Tongue (tissue), 3 donors: ENCODE measurements at places on chromosomes 1 and 21. TPM values are rescaled to one million over a fixed set of nuclear protein-coding genes. Genes with fewer than 3 reads are reported as not detected.
A peak's percentile ranks its signal among the peaks of the same experiment; 100 is the strongest.

DNA sequence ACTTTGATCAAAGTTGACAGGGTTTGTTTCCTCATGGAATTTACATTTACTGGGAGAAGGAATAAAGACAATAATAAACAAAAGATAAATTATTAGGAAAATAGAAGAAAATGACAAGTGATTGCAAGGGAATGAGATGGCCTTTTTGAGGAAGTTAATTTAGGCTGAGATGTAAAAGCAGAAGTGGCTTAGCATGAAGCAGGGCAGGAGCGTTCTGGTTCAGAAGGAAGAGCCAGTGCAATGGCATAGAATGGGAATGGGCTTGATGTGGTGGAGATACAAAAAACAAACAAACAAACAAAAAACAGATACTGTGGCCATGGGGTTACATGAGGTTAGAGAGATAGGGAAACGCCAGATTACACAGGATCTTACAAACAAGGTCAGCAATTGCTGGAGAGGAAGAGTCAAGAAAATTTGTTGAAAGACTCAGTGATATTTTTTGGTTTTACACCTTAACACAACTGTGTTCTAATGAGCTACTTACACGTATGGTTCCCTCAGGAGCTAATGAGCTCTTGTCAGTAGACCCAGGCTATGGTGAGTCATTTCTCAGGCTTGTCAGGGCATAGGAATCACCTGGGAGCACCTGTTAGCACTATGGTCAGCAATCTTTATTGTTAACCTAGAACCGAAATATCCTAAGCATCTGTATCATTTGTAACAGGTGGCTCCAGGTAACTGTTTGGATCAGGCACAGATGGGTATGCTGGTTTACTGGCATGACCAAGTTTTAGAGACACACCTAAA lies 8.7 kb upstream of the CADM3 start:
- no peak for DNase-seq

GRCh38 chr1:59061876-59062275 lies 235.0 kb upstream of the FGGY start:
- DNase-seq = peak; percentile 97

DNA sequence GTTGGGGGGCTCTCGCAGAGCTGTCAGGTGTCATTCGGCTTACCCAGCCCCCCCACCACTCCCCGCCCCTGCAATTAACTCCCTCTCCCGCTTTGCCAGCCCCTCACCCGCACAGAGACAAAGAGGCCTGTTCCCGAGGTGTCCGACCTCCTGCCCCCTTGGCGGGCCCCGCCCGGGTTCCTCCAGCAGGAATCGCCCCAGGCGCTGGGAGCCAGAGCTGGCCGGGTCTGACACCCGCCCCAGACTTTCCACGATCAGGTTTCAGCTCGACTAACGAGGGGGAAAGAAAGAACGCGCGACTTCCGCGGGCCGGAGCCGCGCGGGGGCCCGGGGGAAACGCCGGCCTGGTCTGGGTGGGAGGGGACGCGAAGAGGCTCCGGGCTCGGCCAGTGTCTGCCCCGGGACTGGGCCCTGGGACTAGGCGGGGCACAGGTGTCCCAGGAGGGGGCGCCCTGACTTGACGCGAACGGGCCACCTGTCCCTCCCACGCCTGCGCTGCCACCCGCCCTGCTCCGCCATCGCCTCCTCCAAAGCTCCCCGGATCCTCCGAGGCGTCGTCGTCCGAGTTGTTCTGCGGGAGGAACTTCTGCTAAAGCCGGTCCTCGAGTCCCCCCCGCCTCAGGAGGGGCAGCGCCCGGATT lies 36.4 kb upstream of the HHAT start:
- DNase-seq = peak; percentile 90

DNA sequence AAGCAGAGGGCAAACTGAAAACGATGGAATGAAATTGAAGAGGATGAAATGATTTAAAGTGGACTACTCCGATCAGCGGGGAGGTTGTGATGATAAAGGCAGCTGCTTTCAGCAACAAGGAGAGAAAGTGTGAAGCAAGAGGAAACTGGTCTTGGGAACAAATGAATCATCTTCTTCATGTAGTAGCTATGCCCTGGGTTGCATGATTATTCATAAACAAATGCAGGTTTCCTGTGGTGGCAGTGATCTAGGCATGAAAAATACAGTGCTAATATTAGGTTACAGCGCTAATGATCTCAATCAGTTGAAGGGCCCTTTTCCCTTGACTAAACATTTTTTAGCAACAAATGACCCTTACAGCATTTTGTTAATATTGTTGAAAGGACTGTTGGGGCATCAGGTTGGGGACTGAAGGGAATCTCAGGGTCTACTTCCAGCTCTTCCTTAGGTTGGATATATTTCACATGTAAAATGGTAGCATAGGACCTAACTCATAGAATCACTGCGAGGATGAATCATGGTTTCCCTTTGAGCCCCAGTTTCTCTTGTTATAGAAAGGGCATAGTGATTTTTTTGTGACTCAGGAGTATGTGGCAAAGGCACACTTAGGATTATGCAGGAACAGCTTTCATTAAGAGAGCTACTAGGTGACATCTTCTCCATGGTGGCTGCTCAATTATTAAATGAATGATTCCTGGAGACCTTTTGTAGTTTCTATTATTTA lies 1.9 kb upstream of the ZFYVE9 start:
- no peak for DNase-seq

DNA sequence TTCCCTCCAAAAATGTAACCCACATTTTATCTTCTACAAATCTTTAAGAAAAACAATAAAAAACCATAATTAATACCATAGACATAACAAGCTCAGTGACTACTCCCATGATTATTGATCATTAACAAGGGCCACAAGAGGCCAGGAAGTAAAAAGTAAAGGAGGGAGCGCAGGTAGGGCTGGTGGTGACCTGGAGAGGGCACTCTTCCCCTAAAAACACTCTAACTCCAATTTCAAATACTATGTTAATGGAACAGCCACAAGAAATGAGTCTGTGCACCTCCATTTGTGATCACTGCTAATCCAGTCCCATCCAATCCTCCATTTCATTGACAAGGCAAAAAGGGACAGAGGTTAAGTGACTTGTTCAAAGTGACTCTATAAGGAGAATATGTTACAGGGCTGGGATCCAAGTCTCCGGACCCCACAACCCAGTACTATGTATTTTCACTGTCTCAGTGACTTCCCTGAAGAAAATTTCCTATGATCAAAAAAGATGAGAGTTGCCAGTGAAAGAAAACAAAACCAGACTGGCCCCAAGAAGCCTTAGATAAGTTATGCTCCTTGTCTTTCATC lies 41.2 kb upstream of the CFAP298 start:
- peak; percentile 3 for DNase-seq

DNA sequence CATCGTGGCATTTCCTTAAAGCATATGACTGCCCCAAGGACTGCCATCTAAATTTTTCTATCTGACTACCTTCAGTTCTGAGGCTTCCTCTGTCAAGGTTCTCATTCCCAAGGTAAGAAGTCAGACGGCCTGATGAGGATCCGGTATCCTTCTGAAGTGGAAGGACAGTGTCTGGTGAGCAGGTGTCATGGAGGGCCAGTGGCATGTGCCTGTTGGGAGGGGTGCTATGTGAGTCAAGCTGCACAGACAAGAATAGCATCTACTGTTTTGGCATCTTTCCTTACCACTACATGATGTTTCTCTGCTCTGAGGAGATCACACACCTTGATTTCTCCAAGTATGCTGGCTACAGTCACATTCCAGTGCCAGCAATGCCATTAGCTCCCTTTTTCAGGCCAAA lies 99.6 kb upstream of the RGS1 start:
- DNase-seq = peak; percentile 54

Gene MAEL
- total RNA-seq = not detected

DNA sequence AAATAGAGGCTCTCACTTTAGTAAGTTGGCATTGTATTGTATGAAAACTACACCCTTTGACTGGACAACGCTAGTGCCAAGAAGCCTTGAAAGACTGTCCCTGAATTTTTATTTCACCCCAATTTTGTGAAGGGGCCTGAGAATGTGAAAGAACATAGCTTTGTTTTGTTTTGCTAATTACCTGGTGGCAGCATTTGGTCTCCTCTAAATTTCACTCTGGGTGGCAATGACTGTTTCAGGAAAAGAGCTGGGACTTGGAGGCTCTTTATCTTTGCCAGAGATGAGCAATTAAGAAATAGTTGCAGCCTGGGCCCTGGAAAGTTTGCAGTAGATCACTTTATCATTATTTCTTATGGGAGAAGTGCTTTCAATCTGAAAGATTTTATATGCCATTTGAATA lies 117.6 kb downstream of the KCNK2 start:
- DNase-seq = no peak

- no peak for DNase-seq
Observed at GRCh38 chr1:228410671-228411070, 4.0 kb upstream of the TRIM11 start.

GRCh38 chr1:53847980-53848379 lies 9.9 kb upstream of the NDC1 start:
- DNase-seq = no peak

- no peak for DNase-seq
Observed at GRCh38 chr1:87239997-87240605, 88.6 kb upstream of the LMO4 start.

DNA sequence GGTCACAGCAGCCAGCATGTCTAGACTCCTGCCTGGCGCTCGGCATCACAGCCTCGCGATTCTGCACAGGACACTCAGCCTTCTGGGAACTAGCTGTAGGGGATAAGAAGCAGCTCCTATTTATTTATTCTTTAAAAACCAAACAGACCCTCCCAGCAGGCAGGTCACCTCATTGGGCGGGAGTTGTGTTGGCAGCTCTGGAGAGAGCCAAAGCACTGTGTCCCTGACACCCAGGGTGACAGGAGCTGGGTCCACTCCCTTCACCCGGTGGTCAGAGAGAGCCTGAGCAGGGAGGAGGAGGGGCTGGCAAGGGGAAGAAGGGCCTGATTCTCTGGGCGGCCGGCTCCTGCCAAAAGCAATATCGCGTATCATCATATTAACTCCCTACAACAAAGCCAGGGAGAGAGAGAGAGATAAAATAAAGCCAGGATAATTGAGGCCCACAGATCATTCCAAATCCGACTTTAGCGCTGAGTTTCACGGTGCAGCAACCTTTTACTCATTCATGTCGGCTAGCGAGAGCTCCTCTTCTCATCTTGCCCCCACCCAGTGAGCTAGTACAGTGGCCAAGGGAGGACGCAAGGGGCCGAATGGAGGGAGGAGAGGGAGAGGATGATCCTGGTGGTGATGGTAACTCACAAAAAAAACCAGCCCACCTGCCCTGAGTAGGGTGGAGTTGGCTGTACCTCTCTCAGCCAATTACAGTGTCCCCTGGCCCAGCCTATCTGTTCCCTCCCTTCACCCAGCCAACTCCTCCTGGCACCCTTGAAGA lies 79.8 kb upstream of the IFFO2 start:
- DNase-seq = peak; percentile 48

GRCh38 chr1:238790882-238791281 lies 595.5 kb upstream of the CHRM3 start:
- DNase-seq = no peak

Gene UQCRHL
- total RNA-seq = 1.1 TPM

Gene ADAM30
- total RNA-seq = not detected

DNA sequence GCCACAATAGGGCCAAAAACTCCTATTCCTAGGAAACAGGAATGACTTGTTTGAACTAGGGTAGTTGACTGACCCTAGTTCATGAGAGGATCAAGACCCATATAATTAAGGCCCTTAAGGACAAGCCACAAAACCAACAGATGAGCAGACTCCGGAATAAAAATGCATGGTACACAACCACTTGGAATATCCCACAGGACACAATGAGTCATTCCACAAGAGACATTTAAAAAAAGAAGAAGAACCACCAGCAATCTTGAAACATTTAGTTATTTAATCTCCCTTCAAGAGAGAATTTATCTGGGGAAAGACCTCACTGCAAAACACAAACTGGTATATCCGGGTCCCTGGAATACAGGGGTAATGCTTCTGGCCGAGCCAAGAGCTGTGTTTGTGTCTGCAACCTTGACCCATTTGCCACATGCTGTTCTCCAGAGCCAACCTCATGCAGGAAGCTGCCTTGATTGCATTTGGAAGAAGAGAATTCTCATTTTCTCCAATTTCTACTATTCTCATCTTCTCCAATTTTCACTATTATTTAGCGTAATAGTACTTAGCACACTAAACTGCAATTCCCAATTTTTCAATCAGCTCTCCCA lies 135.5 kb downstream of the TGFBR3 start:
- DNase-seq = no peak

DNA sequence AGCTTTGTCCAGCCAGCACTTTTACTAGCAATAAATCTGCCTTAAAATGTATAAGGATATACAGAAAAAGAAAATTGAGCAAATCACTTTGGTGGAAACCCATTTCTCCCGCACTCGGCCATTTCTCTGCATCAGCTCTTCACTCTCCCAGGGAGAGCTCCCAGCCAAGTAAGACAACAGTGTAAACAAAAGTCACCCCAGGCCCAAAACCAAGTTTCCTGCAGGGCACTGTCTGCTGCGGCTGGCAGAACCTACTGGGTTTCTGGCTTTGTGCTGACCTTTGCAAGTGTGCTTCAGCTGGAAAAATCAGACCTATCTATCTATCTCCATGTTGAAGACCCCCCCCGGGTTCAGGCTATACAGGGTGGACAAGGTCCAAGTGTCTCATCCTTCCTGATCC lies 476.7 kb upstream of the CAMK1G start:
- no peak for DNase-seq

GRCh38 chr1:2975466-2976179 lies 45.6 kb upstream of the ACTRT2 start:
- no peak for DNase-seq

DNA sequence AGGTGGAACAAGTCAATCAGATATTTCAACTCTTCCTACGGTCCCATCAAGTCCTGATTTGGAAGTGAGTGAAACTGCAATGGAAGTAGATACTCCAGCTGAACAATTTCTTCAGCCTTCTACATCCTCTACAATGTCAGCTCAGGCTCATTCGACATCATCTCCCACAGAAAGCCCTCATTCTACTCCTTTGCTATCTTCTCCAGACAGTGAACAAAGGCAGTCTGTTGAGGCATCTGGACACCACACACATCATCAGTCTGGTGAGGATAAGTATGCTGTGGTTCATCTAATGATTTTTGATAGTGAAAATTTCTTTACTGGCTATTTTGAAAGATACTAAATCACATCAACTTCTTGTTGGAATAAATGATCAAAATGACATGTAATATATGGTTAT lies 67.7 kb upstream of the MPC2 start:
- no peak for DNase-seq

Gene OR2L5
- total RNA-seq = not detected

Gene HFM1
- 3.9 TPM for total RNA-seq

- no peak for DNase-seq
Observed at GRCh38 chr1:229119876-229120275, 151.0 kb upstream of the RAB4A start.

DNA sequence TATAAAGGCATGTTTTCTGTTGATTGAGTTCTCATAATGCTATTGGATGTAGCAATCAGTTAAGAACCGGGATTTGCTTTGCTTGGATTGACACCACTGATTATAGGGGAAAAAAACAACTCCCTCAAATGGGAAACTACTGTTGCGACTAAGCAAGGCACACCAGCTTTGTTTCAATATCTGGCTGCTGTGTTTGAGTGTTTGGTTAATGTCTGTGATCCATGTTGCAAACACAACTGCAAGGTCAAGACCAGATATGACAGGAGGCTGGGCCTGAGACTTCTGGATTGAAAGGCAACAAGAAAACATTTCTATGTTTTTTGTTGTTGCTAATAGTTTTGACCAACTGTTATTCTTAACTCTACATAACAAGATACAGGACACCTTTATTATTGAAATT lies 50.7 kb downstream of the MTR start:
- no peak for DNase-seq

- no peak for DNase-seq
Observed at GRCh38 chr1:28258628-28259251, 578 bp upstream of the SESN2 start.

GRCh38 chr1:180606155-180606554 lies 25.7 kb upstream of the XPR1 start:
- no peak for DNase-seq

Gene GBP7
- not detected for total RNA-seq

GRCh38 chr1:108742253-108742652 lies 4.2 kb upstream of the STXBP3 start:
- DNase-seq = no peak
